ENCODE measurements at places on chromosomes 2 and 18.

DNA sequence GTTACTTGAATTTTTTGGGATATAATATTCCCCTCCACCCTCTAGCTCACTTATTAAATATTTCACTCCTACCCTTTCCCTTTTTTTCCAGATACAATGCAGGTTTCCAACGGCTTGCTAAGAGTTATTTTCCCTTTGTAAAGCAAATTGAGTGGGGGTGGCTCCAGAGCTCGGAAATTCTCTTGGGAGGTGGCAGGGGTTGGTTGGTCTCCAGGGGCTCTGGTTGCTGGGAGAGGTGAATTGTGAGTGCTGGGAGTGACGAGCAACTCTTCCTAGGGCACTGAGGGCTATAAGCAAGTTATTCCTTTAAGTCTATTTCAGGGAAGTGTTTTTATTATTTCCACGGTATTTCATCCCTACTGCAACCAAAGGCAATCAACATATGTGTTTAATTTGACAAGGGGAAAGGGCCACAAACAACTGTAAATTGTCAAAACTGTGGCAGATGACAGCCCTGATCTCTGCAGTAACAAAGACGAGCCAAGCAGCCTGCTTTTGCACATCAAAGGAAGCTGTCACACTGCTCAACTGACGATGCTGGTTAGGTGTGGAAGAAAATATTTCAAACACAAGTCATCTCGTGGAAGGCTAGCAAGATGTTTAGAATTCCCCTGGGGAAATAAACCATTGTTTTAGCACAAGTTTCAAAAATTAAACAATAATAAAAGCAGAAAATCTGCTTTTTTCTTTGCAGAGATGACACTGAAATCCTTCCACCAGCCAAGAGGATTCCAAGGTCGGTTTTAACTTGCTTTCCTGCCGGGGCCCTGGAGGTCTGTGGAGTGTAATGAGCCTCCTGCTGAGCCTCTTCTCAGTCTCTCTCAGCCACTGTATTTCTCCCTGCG lies 34.8 kb upstream of the ASXL2 start:
- no peak for DNase-seq

DNA sequence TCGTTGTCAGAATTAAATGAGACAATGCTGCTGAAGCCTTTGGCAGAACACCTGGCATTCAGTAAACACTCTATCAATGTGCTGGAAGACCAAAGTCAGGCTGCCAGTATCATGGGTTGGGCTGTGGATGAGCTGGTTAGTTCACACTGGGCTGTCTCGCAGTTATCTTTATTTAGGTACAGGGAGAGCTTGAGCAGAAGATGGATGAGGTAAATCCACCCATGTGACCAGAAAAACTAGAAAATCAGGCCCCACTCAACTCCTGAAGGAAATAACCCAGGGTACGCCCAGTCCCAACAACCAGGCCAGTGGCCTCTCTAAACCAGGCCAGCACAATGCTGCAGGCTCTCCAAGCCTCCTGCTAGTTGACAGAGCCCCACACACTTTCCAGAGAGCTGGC lies 330.3 kb downstream of the TNS1 start:
- no peak for DNase-seq

DNA sequence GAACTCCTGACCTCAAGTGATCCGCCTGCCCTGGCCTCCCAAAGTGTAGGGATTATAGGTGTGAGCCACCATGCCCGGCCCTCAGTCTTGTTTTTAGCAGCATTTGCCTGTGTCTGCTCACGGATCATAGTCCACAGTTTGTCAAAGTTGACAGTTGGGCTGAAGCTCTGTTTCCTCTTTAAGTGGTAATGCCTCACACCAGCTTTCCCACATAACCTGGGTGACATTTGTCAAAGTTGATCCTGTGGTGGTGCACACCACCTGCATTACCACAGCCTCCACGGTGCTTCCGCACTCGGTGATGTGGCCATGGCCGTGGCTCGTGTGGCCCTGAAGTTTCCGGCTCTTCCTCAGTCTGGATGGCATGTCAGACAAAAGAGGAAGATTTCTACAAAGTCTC lies 27.1 kb downstream of the RAB31 start:
- no peak for DNase-seq

DNA sequence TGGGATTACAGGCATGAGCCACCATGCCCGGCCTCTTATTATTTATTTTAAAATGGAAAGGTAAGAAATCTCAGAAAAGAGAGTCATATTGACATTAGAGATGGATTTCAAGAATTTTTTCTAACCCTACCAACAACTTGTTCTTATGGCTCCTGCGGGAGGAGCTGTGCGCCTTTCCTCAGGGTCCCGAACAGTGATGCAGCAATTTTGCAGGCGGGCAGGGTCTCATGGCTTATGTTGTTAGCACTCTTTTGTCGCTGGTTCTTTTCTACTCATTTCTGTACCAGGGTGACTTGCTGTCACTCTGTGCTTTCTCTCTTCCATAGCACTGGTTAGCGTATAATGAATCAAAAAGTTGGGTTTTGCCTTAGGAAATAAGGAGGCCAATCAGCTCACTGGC lies 148.8 kb upstream of the DLGAP1 start:
- no peak for DNase-seq

- DNase-seq, result no peak
These were observed 15.8 kb downstream of the TMEM200C start for GRCh38 chr18:5879479-5879882.

GRCh38 chr2:211751848-211752247 lies 786.8 kb downstream of the ERBB4 start:
- no peak for DNase-seq

GRCh38 chr2:104975851-104976250 lies 62.0 kb upstream of the MRPS9 start:
- DNase-seq, result no peak

DNA sequence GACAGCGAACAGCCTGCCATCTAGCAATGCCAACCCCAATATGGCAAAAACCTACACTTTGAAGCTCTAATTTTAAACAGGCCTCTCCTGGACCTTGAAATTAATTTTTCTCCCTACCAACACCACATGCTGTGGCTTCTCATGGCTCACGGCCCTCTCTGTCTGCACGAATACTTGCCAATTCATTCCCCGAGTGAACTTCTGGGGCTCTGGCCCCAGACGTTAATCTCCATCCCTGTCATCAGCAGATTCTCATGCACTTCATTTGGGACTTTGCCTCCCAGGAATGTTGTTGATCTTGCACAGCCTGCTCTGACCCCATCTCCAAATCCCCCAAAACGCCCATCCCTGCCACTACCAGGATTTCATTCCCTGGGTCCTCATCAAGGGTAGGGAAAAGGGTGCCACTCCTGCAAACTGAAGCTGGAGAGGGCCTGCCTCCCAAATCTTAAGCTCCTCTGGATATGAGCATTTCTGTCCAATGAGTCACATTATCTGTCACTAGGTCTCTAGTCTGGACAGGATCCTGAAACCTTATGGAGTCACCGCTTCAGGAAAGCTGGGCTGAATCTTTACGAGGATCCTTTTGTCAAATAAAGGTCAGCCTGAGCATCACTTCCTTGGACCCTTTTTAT lies 10.4 kb downstream of the FIGLA start:
- DNase-seq, result no peak

DNA sequence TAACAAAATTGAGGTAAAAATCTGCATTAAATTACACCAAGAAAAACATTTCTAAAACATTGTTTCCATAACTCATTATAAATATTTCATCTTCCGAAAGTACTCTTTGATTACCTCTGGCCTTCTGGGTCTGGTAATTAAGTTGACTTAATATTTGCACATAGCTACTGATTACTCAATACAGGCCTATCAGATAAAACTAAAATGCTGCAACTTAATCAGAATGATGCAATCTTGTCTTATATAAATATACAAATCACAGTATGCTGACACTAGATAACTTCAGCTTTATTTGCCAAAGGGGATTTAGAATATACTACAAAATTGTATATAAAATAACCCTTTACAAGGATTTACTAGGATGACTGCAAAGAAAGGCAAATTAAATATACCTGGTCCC lies 49.3 kb downstream of the SLC35F5 start:
- no peak for DNase-seq

DNA sequence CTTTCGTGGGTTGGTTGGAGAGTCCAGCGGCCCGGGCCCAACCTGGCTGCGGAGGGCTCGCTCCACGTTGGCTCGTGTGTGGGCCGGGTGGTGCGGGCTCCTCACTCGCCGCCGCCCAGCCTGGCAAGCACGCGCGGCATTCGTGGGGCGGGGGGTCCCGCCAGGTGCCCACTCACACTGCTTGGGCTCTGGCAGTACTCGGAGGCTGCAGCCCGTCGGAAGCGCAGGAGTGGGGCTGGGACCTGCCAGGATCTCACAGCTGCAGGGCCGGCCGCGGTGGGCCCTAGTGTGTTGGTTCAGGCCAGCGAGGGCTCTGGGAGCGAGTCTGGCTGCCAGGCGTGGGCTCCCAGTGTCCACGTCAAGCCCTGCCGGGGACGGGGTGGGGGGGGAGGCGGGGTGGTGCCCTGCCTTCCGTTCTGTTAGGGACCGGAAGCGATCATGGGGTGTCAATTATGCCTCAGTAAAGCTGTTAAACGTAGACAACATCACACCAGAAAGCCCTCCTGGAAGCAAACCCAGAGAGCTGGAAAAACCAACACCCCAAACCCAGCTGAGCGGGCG lies 1.0 kb upstream of the HS6ST1 start:
- no peak for DNase-seq

- DNase-seq, result no peak
These were observed 61.2 kb downstream of the FAM171B start for GRCh38 chr2:186755066-186755465.

DNA sequence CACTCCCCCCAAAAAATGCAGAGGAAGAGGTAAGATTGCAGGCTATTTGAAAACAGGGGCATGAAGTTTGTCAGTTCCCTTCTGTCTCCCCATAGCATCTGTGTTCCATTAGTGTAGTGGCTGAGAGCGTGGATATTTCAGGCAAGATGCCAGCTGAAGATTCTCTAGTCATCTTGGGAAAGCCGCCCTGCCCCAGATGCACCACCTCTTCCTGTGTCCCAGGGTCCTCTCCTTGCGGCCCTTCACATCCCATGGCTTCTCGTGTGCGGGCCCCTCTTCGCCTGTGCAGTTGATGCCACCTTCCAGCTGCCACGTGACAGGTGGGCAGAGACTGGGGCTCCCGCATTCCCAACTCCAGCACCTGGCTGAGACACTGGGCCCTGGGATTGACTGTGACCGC lies 16.1 kb downstream of the TMEM127 start:
- no peak for DNase-seq

DNA sequence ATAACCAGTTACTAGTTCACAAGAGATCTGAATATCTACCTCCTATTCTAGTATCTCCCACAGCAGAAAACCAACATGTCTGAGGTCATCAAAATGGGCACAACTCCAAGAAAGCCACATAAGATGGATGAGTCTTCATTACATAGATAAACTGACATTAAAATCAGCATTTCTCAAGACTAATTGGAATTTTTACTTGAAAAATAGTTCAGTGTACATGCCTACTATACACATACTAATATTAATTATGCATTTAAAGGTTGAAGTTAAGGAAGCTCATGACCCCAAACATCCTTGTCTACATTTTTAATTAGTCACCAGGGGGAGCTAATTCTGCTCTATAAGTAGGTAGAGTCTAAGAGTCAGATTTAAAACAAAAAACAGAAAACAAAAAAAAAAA lies 41.9 kb downstream of the ZNF521 start:
- no peak for DNase-seq

- DNase-seq, result no peak
These were observed 193.3 kb upstream of the AGAP1 start for GRCh38 chr2:235300368-235301201.

- DNase-seq, result no peak
These were observed 31.9 kb upstream of the CASP8 start for GRCh38 chr2:201228271-201228911.

DNA sequence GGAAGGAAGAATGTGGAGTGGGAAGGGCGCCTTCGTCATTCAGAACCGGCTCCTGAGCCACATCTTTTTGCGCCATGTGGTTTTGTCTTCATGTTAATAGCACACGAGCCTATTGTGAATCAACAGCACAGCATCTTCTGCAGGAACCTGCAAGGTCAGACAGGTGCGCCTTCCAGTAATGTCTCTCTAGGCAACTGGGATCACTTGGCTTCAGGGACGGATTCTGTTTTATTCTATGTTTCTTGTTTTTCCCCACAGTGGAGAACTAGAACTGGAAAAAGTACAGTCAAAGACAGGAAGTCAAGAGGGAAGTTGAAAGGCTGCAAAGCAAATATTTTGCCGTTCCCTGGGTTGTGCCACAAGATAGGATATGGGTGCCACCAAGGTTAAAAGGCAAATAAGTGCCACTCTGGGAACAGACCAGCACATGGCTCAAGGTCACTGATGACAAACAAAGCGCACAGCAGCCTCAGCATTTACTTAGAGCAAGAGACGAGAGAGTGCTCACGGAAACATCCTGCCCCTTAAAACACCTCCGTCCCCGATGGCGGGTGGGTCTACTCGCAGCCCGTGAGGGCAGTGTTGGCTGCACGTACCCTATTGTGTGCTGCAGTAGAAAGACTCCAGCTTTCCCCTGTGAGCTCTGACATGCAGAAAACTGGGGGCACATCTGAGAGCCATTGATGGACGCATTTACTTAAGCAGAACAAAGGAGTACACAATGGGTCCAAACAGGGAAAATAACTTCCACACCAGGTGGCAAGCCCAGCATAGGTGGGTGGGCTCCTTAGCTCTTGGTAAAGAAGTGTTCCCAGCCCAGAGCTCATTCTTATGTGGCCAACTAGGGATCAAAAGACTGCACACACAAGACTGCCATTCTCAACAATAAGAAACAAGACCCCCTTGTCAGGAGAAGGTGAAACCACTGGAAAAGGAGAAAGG lies 107.2 kb upstream of the PARD3B start:
- DNase-seq, result no peak

DNA sequence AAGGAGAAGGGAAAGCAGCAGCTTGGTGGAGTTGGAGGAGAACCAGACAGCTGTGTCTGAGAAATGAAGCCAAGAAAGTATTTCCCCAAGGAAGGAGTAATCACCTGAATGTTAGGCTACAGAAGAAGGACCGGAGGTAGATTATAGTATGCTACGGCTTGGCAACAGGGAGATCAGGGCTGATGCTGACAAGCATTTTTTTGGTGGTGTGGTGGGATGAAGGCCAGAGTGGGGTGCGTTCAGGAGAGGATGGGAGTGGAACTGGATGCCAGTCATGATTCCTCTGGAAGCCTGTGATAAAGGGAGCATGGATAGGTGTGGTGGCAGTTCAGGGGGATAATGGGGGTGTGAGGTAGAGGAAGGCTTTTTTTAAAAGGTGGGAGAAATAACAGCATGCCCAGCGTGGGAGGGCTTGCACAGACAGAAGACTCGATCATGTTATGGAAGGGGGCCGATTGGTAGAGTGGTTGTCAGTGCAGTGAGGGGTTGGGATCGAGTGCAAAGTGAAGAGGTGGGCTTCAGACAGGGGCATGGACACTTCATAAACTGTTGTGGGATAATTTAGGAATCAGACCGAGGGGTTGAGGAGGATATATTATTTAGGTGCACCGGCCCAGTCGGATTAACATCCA lies 5.6 kb downstream of the CEP192 start:
- DNase-seq, result no peak

GRCh38 chr2:121664086-121664485 lies 14.8 kb upstream of the CLASP1 start:
- DNase-seq, result no peak

DNA sequence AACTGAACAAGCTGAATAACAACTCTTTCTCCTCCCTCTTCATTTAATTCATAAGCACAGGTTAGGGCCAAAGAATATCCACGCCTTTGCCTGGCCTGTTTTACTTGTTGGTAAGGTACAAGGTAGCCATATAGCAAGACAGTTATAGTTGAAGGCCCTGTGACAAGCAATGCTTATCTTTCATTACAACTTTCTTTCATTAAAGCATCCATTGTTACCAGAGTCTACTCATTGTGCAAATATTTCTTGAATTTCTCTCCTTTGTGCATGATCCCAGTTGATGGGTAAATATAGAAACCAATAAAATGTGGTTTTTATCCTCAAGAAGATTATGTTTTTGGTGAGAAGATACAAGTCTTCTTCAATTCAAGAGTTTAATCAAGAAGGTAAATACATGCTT lies 140.2 kb downstream of the UBE2E3 start:
- no peak for DNase-seq
